ENCODE measurements at places on chromosomes 5 and 9.

DNA sequence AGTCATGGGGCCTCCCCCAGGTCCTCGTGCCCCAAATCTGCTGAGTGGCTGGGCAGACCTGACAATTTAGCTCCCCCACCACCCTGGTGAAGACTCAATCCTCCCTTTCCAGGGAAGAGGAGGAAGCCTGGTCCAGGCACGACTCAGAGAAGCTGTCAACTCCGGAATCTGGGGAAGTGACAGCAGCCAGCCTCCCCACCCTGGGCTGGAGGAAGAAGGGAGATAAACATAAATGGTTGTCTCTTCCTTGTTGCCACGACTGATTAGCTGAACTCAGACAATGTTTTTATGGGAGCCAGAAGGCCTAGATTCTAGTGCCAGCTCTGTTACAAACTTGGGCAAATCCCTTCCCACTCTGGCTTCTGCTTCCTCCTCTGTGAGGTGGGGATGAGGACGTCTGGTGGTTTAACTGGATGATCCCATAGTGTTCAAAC is 15.4 kb downstream of the CCDC69 start:
- no peak for DNase-seq

DNA sequence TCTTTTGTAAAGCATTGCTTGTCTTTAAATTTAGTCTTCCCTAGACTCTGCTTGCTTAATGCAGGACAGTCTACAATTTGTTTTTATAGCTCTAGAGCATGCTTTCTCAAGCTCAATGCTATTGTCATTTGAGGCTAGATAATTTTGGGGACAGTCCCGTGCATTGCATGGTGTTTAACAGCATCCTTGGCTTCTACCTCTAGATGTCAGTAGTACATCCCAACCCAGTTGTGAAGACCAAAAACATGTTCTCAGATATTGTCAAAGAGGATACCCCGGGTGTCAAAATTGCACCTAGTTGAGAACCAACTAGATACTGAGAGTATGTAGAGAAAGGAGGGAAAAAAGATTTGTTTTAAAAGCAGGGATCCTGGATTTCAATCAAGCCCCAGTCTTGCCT is 277.5 kb downstream of the CEMIP2 start:
- no peak for DNase-seq

- DNase-seq: no peak
Observed at GRCh38 chr9:134693641-134694367, 52.2 kb downstream of the COL5A1 start.

- DNase-seq: no peak
Observed at GRCh38 chr5:33322632-33323031, 118.1 kb upstream of the TARS1 start.

GRCh38 chr9:20950707-20951106 is 80.7 kb downstream of the HACD4 start:
- DNase-seq: no peak
